HS-27A (cell line): ENCODE measurements at places on chromosomes 1 and 21.

DNA sequence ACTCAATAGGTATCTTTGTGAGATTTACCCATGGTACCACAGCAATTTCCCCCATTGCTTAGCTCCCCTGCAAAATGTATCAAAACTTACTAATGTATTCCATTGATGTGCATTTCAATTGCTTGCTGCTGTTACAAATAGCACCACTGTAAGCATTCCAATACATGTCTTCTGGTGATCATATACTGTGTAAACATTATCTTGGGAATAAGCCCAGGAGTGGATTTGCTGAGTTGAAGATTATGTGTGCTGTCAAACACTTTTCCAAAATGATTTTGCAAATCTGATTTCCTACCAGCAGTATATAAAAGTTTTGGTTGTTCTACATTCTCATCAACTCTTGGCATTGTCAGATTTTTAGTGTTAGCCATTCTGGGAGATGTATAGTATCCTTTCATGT, 141.0 kb upstream of the KCTD3 start:
- no peak for DNase-seq

- DNase-seq = no peak
These were observed 14.5 kb downstream of the PLEKHO1 start for GRCh38 chr1:150164224-150164623.

DNA sequence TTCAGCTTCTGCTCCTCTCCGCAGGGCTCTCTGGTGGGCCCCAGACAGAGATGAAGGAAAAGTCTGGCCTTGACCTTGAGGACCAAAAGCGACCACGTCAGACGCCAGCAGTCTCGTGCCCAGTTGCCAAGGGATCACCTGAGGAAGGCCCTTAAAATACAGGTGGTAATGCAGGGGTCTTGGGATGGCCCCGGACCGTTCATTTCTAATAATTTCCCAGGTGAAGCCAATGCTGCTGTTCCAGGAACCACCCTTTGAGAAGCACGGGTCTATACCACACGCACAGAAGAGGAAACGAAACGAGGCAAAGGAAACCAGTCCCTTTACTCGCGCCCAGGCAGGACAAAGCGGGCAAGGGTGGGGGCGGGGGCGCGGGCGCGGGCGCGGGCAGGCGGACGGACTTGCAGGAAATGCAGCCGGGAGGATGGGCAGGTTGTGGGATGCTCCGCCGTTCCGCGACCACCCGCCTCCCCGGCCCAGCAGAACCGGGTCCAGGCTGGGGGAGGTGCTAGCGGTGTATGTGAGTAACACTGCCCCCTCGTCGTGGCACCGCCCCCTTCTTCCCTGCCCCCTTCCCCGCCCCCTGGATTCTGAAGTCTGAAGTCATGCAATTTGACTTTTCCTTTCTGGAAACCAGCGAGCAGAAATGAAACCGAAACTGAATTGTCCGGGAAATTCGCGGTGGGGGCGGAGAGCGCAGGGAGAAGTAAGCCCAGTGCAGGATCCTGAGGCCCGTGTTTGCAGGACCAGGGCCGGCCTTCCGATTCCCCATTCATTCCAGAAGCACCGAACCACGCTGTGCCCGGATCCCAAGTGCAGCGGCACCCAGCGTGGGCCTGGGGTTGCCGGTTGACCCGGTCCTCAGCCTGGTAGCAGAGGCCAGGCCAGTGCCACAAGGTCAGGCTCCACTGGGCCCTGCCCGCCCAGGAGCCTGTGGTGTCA, 5.8 kb upstream of the MX1 start:
- DNase-seq = peak; percentile 4

DNA sequence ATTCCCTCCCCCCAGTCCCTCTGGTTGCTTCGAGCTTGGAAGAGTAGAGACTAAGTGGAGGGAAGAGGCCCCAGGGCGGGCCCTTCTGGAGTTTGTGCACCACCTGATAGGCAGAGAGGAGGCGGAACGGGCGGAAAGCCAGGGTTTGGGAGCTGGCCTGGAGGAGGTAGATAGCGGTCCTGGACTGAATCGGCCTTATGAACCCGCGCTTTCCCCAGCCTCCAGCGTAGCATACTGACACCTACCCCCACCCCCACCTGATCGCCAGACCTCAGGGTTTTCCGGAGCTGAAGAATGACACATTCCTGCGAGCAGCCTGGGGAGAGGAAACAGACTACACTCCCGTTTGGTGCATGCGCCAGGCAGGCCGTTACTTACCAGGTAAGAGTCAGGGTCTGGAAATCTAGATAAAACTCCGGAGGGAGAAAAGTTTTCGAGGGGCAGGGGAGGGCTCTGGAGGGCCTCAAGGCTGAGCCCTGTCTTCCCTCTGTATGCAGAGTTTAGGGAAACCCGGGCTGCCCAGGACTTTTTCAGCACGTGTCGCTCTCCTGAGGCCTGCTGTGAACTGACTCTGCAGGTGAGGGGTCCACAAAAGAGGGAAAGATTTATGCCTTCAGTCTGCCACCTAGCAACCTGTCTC, 705 bp downstream of the UROD start:
- DNase-seq = peak; percentile 43

DNA sequence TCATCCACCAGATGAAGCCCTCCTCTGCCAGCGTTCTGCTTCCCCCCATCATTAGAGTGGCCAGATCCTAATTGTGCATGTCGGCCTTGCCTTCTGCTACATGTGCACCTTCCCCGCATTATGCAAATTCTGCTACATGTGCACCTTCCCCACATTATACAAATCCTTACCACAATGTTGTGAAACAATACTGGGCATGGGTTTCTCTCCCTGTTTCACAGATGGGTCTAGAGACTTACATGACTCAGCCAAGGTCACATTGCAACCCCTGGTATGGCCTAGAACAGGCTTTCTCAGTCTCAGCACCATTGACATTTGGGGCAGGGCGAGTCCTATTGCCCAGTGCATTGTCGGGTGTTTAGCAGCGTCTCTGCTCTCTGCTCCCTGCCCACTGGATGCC, 1.0 kb upstream of the CELA2A start:
- DNase-seq = no peak

DNA sequence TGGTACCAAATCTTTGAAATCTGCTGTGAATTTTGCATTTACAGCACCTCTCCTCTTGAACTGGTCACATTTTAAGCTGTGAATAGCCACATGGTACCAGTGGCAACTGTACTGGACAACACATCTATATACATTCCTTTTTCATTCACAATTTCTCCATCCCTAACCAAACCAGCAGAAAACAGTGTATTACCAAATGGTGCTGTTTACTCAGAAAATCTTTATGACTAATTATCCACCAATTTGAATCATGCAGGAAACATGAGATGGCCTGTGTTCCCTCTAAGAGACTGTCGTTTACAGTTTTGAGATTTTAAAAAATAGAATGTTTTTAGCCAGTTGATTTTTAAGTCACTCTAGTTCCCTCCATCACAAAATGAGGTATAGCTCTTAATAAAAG, 17.6 kb upstream of the CCT8 start:
- DNase-seq = peak; percentile 78

- DNase-seq = no peak
These were observed 16.9 kb upstream of the DMRTB1 start for GRCh38 chr1:53442299-53442698.

GRCh38 chr1:185929776-185930175, 195.6 kb downstream of the HMCN1 start:
- DNase-seq = no peak

GRCh38 chr1:68359045-68359444, 90.7 kb downstream of the RPE65 start:
- no peak for DNase-seq

DNA sequence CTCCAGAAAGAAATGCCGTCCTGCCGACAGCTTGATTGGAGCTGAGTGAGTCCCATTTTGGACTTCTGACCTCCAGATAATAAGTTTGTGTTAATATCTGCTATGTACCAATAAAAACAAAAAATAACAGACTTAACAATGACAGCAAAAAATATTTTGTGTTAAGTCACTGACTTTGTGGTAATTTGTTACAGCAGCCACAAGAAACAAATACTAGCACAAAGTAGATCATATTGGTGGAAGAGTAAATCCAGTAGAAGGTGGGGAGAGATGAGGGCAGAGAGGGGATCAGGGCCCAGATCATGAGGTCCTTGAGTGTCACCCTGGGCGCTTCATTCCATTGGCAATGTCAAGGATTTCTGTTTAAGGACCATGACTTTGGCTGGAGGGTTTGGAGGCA, 168.6 kb downstream of the DYRK1A start:
- DNase-seq = no peak

DNA sequence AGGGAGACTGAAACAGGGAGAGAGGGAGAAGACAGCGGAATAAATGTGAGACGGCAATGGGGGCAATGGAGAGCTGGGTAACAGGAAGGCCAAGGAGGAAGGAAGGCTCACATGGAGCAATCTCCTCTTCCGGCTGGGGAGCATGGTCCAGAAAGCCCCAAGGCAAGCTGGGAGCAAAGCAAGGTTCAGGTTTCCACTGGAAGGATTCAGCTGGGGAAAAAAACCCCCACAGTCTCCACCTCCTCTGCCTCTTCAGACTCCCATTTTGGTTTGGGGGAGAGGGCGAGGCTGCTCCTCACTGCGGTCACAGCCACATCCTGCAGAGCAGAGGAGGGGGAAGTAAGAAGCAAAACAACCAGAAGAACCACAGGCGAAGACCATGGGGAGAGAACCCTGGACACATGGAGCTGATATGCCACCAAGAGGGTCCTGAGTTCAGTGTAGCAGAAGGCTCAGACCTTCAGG, 650 bp downstream of the TNFAIP8L2 start:
- no peak for DNase-seq

DNA sequence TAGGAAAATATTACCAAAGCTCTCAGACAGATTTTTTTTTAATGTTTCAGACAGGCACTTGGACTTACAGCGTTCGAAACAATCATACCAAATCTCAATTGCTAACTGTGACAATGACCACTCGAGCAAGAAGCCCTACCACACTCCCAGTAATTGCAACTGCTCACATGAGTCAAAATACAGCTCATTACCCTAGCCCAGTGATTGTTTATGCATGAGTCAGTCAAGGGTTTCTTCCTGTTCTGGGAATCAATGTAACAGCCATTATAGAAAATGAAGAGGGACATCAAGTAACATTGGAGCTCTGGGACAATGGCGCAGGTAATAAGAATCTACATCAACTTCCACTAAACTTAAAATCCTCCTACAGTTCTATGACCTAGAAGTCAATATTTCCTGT, 56.1 kb upstream of the SH3GLB1 start:
- peak; percentile 27 for DNase-seq

GRCh38 chr1:58699011-58699762, 675 bp downstream of the MYSM1 start:
- DNase-seq = peak; percentile 14

GRCh38 chr1:172041742-172042141, 200.4 kb downstream of the DNM3 start:
- DNase-seq = no peak

DNA sequence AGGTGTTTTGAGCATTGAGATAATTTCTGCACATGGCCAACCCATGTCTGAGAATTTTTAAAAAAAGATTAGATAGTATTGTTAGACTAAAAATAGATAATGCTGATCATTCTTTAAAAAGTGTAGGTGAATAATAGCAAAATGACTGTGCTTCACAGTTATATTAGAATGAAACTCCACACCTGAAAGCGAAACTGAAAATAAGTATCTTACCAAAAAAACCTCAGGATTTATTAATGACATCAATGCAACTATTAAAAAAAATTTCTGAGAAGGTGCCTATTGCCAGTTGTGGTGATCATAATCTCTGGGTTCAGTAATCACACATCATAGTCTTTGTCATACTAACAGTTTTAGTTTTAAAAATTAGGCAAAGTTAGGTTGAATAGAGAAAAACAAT, 36.5 kb downstream of the PLA2G4A start:
- DNase-seq = no peak

DNA sequence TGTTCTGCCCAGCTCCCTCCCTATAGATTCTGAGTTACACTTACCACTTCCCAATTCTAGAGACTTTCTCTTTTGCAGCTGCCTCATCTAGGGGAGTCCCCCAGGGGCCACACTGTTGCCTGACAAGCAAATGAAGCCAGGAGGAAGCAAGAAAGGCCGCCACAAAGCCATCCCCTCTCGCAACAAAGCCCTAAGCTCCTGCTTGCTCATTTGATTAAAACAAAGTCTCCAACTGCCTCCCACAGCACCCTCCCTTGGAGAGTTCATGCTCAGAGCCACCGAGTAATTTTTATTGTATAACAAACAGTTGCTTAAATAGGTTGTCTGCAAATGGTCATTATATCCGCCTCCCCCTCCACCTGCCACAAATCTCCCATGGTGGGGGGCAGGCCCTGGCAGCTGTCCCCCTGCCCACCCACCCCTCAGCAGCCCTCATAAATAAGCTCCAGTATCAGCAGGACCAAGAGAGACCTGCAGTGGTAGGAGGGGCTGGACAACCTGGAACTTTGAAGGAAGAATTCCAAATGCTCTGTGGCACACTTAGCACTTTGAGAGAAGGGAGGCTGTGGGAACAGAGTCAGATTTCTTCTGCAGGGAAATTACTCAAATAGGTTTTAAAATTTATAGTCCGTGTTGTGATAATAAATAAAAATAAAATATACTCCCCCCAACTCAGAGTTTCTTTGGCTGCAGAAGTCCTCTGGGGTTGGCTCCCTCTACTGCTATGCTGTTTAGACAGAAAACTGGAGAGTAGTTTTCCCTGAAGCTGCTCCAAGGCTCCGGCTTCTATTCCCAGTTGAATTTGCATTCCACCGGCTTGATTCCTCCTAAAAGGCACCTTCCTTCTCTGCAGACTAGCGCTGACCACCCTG, 237.5 kb downstream of the TTLL7 start:
- DNase-seq = no peak

DNA sequence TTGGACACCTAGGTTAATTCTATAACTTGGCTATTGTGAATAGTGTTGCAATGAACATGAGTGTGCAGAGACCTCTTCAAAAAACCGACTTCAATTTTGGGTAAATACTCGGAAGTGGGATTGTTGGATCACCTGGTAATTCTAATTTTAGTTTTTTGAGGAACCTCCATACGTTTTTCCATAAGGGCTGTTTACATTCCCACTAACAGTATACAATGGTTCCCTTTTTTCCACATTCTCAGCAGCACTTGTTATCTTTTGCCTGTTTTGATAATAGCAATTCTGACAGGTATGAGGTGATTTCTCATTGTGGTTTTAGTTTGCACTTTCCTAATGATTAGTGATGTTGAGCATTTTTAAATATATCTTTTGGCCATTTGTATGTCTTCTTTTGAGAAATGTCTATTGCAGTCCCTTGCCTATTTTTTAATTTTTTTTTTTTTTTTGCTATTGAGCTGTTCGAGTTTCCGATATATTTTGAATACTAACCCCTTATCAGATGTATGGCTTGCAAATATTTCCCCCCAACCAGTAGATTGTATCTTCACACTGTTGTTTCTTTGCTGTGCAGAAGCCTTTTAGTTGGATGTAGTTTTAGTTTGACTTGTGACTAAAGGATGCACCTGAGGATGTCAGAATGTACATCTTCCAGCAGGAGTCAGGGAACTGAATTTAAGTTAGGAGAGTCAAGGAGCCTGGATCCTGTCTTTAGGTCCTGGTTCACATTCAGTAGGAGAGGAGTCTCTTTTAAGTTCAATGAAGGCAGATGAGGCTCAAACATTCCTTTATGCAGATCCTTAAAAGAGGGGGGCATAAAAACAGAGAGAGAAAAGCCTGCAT, 120.0 kb downstream of the S1PR1 start:
- no peak for DNase-seq

GRCh38 chr1:4916610-4917009, 262.2 kb downstream of the AJAP1 start:
- no peak for DNase-seq
